Skin of body (tissue), 3 donors: ENCODE measurements at places on chromosomes 5 and 9.

- no peak for DNase-seq
Measured at GRCh38 chr9:126380447-126380846, 53.8 kb downstream of the MVB12B start.

GRCh38 chr5:33565324-33565723 is 124.6 kb downstream of the TARS1 start:
- peak; percentile 48 for DNase-seq

GRCh38 chr9:11735391-11735790 is 957.8 kb upstream of the TYRP1 start:
- no peak for DNase-seq

DNA sequence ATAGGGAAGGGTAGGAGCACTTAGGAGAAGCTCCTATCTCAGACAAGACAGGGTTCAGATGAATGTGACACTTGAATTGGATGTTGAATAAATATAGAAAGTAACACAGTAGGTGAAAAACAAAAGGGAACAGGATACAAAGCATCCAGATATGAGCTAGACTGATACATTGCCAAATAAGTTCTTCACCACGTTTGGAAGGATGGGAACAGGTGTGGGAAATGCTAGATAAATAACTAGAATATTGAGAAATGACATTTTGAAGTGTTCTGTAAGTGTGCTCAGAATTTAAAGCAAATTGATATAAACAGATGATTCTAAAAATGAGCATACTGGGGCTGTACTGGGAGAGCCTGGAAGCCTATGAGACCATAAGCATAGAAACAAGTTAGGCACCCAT is 340.1 kb upstream of the PRR16 start:
- DNase-seq: no peak

DNA sequence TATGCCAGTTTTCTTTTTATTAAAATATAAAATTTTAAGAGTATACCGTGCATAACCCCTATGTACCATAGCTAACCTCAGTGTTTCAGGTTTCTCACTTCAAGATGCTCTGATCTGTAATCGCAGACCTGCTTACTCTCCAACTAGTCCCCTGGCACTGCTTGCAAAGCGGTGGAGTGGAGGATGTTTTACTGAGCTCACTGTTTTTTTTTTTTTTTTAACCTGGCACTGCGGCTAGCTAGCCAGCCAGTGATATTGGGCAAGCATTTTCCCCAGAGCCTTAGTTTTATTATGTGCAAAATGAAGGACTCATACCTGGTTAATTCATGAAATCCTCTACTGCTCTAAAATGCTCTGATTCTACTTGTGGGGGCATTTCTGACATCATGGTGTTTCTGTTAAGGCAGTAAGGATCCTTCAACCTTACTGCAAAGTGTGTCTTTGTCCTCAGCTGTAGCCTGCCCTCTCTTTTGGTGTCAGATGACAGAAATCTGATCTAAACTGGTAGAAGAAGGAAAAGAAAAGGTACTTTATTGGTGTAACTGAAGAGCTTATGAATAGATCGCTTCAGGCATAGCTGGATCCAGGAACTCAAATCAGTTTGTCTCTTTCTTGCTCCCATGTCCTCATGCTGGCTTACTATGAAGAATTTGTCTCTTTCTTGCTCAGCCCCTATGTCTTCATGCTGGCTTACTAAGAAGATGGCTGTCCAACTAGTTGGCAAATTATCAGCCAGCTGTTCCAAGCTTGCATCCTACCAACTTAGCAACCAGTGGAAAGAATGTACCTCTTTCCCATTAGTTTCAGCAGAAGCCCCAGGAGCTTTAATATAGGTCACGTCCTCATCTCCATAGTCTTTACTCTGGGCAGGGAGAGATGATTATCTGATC is 59.8 kb downstream of the DOCK2 start:
- DNase-seq: no peak

DNA sequence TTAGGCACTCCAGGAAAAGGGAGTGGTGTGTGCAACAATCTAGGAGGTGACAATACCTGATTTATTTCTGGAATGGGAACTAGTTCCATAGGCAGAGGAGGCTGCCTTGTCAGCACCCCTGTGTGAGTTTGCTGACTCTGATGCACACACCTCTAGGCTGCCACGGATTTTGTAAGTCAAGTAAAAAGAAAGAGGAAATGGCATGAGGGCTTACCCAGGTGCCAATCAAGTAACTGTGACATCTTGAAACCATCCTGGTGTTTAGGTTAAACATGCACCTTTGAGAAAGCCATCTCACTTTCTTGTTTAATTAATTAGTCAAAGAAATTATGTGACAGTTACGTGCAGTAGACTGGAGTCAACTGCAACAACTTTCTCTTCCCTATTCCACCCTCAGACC is 32.3 kb upstream of the FAM81B start:
- no peak for DNase-seq

DNA sequence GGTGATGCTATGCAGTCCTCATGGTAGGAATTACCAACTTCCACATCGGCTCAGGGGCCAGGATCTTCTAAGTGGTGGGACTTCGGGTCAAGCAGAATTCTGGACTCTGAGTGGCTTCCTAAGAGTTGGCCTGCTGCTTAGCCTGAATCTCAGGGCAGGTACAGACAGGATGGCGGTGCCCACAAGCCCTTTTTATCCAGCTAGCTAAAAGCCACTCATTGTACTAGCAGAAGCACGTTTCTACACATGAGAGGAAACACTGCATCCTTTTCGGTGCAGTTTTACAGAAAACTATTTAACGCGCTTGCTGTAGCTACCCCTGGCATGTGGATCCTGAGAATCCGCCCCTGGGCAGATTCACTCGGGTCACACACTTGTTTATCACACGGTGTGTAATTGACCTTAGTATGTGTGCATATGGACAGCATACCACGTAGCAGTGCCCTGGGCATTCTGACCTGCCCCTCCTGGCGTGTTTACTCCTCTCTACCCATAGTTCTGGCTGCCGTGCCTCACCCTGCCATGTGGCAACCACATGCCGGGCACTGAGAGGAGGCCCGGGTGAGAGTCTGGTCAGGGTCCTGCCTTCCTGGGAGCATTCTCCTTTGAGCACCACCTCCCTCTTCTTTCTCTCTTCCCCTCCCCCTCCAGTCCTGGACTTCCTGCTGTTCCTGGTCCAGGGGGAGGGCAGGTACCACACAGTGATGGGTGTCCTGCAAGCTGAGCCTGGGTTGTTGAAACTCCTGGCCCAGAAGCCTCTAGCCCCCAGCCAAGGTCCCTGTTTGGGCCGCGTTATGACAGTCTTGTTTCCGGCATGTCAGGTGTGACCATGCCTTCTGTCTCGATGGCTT is 65.9 kb downstream of the DAB2IP start:
- DNase-seq: no peak
